ENCODE measurements at places on chromosomes 7 and 10. TPM values are rescaled to one million over a fixed set of nuclear protein-coding genes. Genes with fewer than 3 reads are reported as not detected.

Gene TMEM196
- not detected for total RNA-seq

Gene LRRC61
- 17.2 TPM for total RNA-seq

Gene CYP2W1
- total RNA-seq, result not detected

Gene PRF1
- total RNA-seq, result 6.3 TPM

Gene ZNF282
- total RNA-seq, result 26.1 TPM

Gene C10orf105
- 1.0 TPM for total RNA-seq

Gene WNT2
- total RNA-seq, result 1.7 TPM

Gene DBF4
- 4.2 TPM for total RNA-seq

GRCh38 chr10:85212526-85212925 lies 884.1 kb downstream of the CCSER2 start:
- DNase-seq, result no peak

- DNase-seq, result no peak
These were observed 11.9 kb downstream of the CPXM2 start for GRCh38 chr10:123879606-123880257.

GRCh38 chr10:127556916-127557315 lies 7.8 kb downstream of the NPS start:
- no peak for DNase-seq

DNA sequence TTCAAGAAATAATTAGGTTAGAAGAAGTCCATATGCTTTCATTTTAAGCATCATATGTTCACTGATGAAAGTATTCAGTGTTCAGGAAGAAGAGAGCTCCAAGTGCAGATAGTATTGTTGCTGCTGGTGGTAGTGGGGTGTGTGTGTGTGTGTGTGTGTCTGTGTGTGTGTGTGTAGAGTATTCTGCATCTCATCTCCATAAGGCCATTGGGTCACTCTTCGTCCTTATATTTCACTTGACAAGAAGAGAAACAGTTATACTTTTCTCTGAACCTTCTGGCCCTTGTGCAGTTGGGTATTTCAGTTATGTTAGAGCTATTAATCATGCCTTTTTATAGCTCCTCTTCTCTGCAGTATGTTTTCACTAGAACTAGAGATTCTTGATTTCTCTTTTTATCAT lies 26.2 kb downstream of the ADAM22 start:
- no peak for DNase-seq

DNA sequence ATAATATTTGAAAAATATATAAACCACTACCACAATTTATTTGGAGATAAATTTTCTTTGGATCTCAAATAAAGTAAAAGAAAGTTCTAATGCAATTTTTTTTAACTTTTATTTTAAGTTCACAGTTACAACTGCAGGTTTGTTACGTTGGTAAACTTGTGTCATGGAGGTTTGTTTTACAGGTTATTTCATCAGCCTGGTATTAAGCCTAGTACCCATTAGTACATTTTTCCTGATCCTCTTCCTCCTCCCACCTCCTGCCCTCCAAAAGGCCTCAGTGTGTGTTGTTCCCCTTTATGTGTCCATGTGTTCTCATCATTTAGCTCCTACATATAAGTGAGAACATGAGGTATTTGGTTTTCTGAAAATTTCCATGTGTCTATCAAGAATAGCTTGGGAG lies 54.5 kb downstream of the CAV1 start:
- DNase-seq, result no peak

Measured in upper lobe of left lung (tissue), 6 donors.